ENCODE measurements at places on chromosomes 16 and 17. TPM values are rescaled to one million over a fixed set of nuclear protein-coding genes. Genes with fewer than 3 reads are reported as not detected.
A peak's percentile ranks its signal among the peaks of the same experiment; 100 is the strongest.

GRCh38 chr16:84234321-84235241 is 5.2 kb downstream of the KCNG4 start:
- DNase-seq = no peak

DNA sequence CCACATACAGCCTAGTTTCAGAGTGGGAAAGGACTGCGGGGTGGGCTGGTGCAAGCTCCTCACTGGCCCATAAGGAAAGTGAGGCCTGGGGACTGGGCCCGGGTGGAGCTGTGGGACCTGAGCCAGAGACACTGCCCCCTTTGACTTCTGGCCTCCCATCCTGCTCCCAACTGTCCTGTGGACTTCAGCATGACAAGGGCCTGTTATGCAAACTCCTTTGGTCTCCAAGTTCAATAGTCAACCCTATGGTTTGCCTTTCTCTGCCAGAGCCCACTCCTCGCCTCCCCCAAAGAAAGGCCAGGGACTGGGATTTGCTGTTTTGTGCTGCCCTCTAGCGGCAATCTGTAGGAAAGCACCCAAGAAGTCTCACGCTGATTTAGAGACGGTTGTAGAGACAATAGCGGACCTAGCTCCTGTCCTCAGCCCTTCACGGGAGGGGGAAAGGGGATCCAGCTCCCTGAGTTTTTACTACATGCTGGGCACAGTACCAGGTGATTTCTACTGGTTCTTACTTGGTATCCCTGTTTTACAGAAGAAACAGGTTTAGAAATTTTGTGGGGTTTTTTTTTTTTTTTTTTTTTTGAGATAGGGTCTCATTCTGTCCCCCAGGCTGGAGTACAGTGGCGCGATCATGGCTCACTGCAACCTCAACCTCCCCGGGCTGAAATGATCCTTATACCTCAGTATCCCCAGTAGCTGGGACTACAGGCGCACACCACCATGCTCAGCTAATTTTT is 1.2 kb upstream of the TLCD3B start:
- no peak for DNase-seq

- no peak for DNase-seq
Measured at GRCh38 chr17:48283411-48283810, 146.6 kb downstream of the SKAP1 start.

- DNase-seq = no peak
Measured at GRCh38 chr16:81938326-81939163, 72.7 kb downstream of the SDR42E1 start.

DNA sequence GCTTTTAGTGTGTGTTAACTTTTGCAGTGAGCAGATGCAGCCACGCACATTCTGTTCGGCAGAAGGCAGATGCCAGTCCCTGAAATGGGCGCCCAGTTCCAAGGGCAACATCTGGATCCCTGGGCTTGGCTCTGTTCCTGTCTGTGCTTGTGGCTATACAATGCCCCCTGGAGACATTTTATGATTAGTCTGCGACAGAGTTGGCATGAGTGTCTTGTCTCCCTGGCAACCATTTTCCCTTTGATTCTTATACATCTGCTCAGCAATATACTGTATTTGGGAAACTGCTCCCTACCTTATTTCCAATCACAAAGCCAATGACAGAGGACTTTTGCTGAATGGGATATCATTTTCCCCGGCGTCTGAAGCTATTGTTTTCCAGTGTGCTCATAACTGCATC is 1629.5 kb upstream of the GOT2 start:
- DNase-seq = no peak

GRCh38 chr17:27751622-27752490 is 48.5 kb downstream of the NOS2 start:
- DNase-seq = no peak

DNA sequence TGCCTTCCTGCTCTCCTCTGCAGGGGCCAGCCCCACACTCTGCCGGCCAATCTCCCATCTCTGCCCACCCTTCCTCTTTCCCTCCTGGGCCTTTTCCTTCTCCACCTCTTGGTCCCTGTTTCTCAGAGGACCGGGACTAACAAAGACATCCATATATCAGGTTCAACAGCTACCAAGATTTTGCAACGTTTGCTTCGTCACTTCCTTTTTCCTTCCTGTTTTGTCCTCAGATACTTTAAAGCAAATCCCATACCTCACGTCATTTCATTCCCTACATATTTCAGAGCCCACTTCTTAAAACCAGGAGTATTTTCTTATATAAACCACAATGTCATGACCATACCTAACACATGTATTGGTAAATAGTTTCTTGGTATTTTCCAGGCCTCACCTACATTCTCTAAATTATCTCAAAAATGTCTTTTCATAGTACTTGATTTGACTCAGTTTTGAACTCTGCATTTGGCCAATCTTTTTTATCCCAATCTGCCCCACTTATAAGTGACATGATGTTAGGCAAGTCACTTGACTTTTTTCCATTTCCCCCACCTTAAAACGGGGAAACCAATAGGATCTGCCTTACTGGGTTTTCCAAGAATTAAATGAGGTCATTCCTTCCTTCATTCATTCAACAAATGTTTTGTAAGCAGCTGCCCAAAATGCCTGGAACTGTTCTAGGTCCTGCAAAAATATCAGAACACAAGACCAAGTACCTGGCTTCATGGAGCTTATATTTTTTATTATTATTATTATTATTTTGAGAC is 7.2 kb upstream of the USP10 start:
- no peak for DNase-seq

DNA sequence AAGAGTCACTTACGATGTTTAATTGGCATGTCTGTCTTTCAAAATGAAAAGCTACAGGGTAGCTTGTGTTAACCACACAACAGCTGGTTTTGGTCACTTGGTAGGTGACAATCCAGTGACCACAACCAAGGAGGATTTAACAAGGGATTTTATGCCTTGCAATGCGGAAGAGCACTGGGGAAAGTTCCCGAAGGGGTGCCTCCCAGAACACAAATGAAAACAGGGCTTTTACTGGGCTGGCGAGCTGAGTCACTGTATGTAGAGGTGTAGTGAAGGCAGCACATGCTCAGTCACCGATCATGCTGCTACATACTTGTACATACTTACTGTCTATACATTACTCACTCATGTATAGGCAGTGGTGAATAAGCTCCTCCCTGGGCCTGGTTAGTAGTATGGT is 483.5 kb downstream of the CDH13 start:
- DNase-seq = no peak

DNA sequence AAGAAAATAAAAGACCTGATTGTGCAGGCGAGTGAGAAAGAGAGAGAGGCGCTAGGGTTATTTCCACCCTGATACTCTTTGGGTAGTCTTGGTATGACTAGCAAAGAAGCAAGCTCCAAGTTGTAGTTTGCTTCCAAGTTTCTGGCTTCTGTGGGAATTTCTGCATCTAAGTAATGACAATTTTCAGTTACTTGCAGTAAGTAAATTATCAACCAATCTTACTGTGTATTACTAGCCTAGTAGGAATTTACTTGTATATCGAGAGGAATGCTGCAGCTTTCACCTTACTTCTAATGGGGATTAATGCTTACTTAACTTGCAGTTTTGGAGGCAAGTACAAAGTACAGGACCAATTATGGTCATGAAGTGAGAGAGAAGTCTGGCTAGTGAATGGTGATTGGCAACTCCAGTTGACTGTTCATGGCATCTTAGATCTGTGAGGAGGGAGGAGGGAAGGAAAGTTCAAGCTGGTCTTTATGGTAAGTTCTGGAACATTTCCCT is 31.9 kb downstream of the TENT4B start:
- no peak for DNase-seq

DNA sequence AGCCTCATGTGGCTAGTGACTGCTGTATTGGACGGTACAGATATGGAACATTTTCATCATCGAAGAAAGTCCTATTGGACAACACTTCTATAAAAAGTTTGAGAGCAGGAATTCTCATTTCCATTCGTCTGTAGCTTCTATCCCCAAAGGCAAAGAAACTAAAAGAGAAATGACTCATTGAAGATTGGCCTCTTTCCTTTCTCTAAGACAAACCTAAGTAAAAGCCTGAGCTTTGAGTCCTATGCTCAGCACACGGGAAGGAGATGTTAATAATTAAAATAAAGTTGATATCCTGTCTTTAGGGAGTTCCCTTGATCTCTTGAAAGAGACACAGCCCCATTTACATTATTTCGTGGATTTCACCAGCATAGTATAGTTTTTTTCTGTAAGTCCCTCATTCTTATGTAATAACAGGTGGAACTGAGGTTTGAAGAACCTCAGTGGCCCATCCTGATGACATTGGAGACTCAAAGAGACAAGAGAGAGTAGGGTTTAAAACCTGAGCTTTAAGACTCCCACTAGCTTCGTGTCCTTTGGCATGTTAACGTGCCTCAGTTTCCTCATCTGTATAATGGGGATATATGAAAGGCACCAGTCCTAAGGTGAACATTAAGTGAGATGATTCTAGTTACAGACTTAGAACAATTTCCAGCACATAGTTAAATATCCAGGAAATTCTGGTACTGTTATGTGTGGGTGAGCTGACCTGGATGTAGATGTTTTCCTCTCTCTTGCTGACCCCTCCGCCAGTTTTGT is 174.0 kb downstream of the IRX3 start:
- no peak for DNase-seq

- peak; percentile 23 for DNase-seq
Measured at GRCh38 chr17:73410586-73411312, 98.9 kb upstream of the CDC42EP4 start.

- DNase-seq = no peak
Measured at GRCh38 chr17:75604034-75604695, 16.6 kb downstream of the MYO15B start.

- no peak for DNase-seq
Measured at GRCh38 chr17:81392909-81393654, 2.2 kb upstream of the BAHCC1 start.

- no peak for DNase-seq
Measured at GRCh38 chr17:59783221-59784047, 76.0 kb downstream of the VMP1 start.

GRCh38 chr16:79664407-79664806 is 63.9 kb upstream of the MAF start:
- DNase-seq = no peak

- DNase-seq = no peak
Measured at GRCh38 chr16:67429799-67430503, 970 bp upstream of the HSD11B2 start.

- peak; percentile 72 for DNase-seq
Measured at GRCh38 chr17:49223517-49224197, 6.9 kb downstream of the PHOSPHO1 start.

GRCh38 chr17:65100316-65101140 is 36.6 kb upstream of the RGS9 start:
- DNase-seq = peak; percentile 95

DNA sequence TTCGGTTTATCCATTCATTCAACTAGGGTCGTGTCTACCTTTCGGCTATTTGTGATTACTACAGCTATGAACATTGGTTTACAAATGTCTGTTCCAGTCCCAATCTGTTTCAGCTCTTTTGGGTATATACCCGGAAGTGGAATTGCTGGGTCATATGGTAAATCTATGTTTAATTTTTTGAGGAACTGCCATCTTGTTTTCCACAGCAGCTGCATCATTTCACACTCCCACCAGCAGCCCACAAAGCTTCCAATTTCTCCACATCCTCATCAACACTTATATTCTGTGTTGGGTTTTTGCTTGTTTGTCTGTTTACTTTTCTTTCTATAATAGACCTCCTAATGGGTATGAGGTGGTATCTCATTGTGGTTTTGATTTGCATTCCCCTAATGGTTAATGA is 48.7 kb upstream of the GINS3 start:
- no peak for DNase-seq

GRCh38 chr17:4934173-4934979 is 2.3 kb downstream of the GP1BA start:
- no peak for DNase-seq

GRCh38 chr17:82663381-82664275 is 15.4 kb upstream of the WDR45B start:
- no peak for DNase-seq

DNA sequence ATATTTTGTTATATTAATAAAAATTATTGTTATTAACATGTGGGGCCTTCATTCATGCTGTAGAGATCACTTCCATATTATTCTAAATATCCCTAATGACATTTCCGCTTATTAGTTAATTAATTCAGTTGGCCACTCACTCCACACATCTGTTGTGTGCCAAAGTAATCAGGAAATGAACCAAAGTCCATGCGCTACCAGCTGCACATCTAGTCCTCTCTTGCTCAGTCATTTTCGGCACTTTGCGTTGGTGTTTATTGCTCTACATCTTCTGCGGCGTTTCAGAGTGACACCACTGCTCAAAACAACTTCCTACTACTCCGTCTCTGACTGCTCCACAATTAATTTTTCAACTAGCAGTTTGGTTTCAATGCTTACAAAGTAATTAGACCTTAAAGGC is 101.4 kb upstream of the ZFHX3 start:
- no peak for DNase-seq

- no peak for DNase-seq
Measured at GRCh38 chr17:17684906-17685774, 3.9 kb downstream of the RAI1 start.

DNA sequence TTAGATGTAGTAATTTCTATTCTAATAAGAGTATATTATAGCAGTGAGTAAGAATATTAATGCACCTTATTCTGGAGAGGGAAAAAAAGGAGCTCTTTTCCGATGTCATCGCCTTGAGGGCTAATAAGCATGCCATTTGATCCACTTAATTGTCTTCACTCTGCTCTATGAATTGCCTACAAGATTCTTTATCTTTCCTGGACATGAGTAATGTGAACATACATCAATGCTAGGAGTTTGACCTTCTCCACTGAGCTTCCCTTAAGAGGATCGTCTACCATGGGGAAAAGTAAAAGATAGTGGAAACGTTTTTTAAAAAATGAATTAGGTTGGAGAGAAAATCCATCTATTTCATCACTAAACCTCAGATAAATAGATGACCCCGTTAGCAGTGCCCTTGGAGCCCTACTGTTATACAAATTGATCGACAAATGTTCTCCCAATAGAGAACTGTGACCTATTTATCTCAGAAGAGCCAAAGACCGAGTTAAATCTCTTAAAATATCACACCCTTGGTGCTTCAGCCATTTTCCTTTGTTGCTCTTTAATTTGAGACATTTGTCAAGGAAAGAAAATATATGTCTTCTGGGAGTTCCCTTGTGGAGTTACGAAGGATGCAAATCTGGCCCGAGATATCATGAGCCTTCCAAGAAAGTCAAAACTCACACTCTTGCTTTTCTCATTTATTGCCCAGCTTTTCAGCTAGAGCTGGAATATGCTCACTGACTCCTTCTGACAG is 898.5 kb downstream of the KCNJ2 start:
- no peak for DNase-seq

- DNase-seq = no peak
Measured at GRCh38 chr17:37194208-37194607, 181.6 kb upstream of the C17orf78 start.

- DNase-seq = peak; percentile 96
Measured at GRCh38 chr16:75108792-75109731, 7.5 kb downstream of the LDHD start.

GRCh38 chr16:71347146-71347545 is 11.4 kb upstream of the CALB2 start:
- DNase-seq = no peak

Gene MEIOC
- total RNA-seq = not detected

Gene AURKB
- total RNA-seq = 3.1 TPM

Gene TP53TG3
- not detected for total RNA-seq

Gene PLEKHH3
- 47.5 TPM for total RNA-seq

Gene FNDC8
- total RNA-seq = not detected

Gene CDH13
- total RNA-seq = 265 TPM

Gene GDPD1
- total RNA-seq = 1.5 TPM

Gene STAT3
- 297 TPM for total RNA-seq

Gene TEDC2
- 0.84 TPM for total RNA-seq

Gene CDK5R1
- total RNA-seq = 1.0 TPM

Gene EVPLL
- total RNA-seq = not detected

Gene C1QTNF8
- total RNA-seq = not detected

Gene ITGB4
- total RNA-seq = 40.3 TPM

Gene SOCS1
- total RNA-seq = 6.4 TPM

All from aorta (tissue), 5 donors.